ENCODE measurements at places on chromosomes 3 and 15.
A peak's percentile ranks its signal among the peaks of the same experiment; 100 is the strongest.

GRCh38 chr3:121152573-121152972, 244.6 kb downstream of the STXBP5L start:
- no peak for DNase-seq

DNA sequence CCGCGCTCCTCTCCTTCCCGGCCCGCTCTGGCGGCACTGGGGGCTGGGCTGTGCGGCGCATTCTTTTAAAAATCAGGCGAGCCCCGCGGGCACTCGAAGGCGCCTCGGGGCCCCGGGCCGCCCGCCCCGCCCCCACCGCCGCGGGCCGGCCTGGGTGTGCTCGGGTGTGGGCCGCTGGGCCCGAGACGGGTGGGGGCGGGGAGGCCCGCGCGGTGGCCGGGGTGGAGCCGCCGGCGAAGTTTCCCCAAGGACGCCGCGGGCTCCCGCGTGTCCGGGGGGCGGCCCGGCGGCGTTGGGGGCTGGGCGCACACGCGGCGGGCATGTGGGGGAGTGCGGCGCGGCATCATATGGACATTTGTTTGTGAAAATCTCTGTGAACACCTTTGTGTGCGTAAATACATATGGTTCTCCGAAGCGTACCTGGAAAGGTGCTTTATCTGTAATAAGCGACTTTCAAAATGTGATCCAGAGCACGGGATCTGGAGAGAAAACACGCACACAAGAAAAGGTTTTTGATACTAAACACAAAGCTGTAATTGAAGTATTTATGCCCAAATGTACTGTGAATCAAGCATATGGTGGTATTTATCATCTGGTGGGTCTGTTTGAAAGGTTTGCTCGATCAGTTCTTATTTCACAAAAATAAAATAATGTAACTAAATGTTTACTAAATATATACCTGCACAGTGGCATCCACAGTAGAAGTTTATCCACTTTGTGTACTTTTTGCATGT, 612 bp upstream of the TBL1XR1 start:
- DNase-seq = no peak

GRCh38 chr15:83904107-83905040, 250.5 kb downstream of the ADAMTSL3 start:
- DNase-seq = peak; percentile 85

DNA sequence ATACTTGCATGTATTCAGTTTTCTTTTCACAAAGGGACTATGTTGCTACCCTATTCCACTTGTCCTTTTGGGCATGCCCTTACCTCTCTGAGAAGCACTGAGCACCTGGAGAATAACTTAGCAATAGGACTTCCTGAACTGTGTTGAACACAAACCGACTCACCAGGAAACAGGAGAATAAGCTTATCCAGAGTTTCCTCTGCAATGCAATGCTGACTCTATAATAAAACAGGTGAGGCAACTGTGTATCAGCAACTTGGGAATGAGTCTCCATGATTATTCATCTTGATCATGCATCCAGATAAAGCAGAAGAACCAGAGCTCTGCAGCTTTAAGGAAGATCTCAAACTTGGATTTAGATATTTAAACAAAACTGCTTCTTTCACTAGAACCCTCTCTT, 806.5 kb downstream of the IGSF11 start:
- DNase-seq = no peak

- no peak for DNase-seq
These were observed 66.6 kb downstream of the PDZRN3 start for GRCh38 chr3:73557986-73558726.

- DNase-seq = no peak
These were observed 150.2 kb downstream of the PLCH1 start for GRCh38 chr3:155594526-155595187.

DNA sequence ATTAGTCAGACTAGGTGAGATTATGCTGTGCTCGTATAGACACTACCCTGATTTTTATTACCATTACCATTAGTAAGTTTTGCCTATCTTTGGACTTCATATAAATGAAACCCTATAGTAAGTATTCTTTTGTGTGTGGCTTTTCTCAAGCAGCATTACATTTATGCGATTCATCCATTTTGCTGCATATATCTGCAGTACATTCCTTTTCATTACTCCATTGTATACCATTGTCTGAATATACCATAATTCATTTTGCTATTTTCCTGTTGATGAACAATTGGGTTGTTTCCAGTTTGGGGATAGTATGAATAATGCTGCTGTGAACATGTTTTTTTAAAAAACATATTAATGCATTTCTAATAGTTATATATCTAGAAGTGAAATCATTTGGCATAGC, 45.3 kb downstream of the TMEM212 start:
- DNase-seq = no peak

- DNase-seq = no peak
These were observed 274.5 kb downstream of the FEZF2 start for GRCh38 chr3:62098646-62099365.

DNA sequence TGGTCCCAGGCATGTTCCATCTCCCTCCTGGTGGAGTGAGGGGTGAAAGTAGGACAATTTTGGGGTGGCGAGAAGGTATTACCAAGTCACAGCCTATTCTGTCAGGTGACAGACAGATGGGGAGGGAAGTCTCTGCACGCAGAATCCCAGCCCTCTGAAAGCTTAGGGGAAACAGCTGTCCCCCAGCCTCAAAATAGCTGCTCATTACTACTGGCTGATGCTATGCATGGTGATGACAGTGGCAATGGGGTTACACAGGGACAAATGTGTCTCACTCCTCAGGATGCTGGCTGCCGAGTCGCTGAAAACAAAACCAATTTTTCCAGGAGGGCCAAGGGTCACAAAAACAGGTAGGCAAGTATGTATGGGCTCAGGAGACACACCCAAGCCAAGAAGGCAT, 68.8 kb upstream of the OXTR start:
- DNase-seq = no peak

- no peak for DNase-seq
These were observed 47.8 kb upstream of the NDN start for GRCh38 chr15:23734862-23735261.

DNA sequence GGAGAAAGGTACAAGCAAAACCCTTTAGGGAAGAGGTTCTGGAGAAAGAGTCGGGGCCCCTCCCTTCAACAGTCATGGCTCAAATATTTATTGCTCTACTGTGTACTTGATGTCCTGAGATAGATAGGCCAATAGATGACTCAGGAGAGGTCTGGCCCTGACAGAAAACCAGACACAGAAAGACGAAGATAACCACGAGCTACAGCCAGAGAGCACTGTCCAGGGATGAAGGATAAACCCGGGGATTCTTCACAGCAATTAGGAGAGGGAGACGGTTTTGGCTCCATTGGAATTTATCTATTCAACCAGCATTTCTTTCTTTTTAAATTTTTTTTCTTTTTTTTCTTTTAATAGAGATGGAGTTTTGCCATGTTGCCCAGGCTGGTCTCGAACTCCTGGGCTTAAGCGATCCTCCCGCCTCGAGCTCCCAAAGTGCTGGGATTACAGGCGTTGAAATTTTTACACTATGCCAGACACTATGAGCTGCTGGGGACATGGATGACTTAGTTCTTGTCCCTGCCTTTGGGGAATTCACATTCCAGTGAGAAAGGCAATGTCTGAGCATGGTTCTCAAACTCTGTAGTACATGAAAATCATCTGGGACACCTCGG, 4.6 kb upstream of the CIDEC start:
- no peak for DNase-seq

DNA sequence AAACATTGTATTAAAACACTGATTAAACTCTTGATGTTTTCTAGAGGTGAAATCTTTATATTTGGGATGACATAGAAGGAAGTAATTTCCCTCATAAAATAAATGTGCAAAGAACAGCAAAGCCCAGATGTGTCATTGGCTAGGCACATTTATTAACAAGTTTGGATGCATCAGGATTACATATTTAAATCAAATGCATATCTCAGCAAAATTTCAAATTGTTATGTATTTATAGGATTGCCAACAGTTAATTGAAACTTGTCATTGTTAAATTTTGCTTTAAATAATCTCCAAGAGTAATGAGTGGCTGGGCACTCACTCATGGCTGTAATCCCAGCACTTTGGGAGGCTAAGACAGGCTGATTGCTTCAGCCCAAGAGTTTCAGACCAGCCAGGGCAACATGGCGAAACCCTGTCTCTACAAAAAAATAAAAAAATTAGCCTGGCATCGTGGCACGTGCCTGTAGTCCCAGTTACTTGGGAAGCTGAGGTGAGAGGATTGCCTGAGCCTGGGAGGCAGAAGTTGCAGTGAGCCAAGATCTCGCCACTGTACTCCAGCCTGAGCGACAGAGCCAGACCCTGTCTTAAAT, 28.2 kb downstream of the ARIH1 start:
- no peak for DNase-seq

DNA sequence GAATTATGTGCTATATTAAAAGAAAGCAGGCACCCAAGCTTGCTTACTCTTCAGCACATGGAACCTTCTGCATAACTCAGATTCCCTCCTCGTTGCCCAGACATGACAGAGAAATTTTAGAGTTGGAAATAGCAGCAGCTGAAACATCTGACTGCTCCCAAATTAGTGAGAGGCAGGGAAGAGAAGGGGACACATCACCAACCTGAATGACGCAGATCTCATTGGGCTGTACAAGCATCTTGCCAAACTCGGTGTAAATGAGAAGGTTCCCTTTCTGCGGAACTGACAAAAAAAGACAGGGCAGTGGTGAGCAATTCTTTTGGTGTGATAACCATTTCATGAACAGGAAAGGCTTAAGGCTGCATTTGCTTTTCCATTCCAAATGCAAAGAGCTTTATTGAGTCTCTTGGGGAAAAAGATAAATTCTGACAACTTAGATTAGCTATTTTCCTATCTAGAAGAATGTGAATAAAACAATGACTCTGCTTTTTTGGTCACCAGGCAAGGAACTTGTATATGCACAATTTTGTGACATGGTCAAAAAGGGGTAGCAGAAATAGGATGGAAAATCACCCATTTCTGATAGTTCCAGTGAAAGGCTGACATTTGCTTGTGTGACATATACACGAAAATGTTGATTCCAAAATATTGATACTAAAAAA, 35.1 kb downstream of the HGD start:
- DNase-seq = no peak

- no peak for DNase-seq
These were observed 25.3 kb downstream of the FBLN2 start for GRCh38 chr3:13574083-13574797.

DNA sequence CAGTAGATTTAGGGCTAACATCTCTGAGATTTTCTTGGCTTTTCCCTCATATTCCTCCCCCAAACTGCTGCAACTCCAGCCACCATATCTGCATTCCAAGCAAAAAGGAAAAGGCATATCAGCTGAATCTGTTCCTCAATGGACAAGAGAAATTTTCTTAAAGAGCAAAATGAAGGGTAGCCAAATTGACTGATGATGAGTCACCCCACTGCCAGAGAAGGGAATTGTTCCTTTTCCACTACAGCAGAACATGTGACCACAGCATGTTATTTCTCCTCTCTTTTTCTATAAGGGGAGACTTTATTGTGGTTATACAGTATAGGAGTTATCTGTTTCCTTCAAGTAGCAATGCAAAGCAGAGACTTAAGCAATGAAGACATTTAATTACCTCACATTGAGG, 172.5 kb downstream of the MTHFS start:
- DNase-seq = no peak

DNA sequence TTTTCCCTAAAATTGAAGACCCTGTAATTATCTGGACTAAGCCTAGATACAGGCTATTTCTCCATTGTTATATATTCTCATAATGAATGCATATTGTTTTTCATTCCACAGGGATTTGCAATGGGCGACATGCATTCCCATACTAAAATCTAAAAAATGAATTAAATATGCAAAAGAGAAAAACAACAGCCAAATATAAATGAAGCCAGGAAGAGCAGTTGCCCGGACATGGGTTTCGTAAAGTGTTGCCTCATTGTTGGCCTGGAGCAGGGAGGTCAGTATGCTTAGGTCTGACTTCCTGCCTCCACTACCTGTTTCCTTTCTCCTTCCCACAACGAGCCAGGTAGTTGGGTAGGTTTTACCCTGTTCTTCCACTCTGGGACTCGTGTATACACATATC, 27.1 kb upstream of the SLCO3A1 start:
- no peak for DNase-seq

GRCh38 chr15:59053482-59053881, 51.5 kb upstream of the CCNB2 start:
- no peak for DNase-seq

DNA sequence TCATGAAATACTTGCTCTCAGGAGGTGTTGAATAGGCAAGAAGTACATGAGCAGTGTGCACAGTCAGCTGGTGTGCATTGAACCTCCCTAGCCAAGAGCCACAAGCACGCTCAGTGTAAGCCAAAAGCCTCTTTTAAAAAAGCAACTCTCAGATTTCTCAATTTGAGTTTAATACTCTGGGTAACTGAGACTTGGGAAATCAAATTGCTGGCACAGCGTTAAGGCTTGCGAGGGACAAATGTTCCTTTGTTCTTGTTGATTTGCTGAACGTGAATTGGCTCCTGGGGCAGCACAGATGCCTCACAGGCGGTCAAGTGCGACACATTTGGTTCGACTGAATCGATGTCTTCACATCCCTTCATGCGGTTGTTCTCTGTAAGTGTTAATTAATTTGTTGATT, at the start of gene FAM240A:
Gene FAM240A (plus strand): TSS at position 202 of the 400 bp plus-strand sequence. CDS start 159 bp downstream, at position 361.
- no peak for DNase-seq

DNA sequence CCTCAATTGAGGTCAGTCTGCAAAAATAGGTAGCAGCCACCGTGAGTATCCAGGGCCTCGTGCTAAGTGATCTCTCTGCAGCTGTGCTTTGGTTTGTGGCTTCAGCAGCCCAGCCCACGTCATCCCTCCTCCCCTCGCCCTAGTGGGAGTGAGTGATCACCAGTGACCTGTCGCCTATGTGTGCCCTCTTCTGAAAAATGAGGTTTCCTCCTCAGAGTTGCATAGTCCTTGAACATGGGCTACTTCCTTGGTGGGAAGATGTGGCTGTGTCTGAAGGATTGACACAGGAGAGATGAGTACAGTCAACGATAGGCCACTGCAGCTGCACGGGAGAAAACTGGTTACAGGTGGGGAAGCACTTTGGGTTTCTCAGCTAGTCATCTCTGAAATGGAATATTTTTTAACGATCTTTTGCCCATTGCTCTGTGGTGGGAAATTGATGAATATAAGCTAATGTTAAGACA, 144.8 kb upstream of the BHLHE40 start:
- no peak for DNase-seq

DNA sequence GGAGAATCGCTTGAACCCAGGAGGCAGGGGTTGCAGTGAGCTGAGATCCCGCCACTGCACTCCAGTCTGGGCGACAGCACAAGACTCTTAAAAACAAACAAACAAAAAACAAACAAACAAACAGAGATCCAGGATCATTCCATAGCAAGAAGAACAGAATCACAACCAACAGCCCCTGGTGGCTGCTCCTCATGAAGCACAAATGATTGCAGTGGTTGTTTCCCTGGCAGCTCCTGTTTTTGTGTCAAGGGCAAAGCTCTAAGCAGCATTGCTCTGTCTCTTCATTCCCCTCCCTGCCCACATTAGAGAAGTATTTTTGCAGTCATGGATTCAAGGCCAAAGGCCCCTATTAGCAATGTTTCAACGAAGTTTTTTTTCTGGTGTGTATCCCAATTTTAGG, 25.8 kb upstream of the BLM start:
- no peak for DNase-seq

GRCh38 chr3:173921732-173922131, 524.2 kb downstream of the NLGN1 start:
- no peak for DNase-seq
